Activated CD4-positive, alpha-beta T cell treated with anti-CD3 and anti-CD28 coated beads for 4 hours (primary cell): ENCODE measurements at places on chromosomes 11 and 22.
A peak's percentile ranks its signal among the peaks of the same experiment; 100 is the strongest.

DNA sequence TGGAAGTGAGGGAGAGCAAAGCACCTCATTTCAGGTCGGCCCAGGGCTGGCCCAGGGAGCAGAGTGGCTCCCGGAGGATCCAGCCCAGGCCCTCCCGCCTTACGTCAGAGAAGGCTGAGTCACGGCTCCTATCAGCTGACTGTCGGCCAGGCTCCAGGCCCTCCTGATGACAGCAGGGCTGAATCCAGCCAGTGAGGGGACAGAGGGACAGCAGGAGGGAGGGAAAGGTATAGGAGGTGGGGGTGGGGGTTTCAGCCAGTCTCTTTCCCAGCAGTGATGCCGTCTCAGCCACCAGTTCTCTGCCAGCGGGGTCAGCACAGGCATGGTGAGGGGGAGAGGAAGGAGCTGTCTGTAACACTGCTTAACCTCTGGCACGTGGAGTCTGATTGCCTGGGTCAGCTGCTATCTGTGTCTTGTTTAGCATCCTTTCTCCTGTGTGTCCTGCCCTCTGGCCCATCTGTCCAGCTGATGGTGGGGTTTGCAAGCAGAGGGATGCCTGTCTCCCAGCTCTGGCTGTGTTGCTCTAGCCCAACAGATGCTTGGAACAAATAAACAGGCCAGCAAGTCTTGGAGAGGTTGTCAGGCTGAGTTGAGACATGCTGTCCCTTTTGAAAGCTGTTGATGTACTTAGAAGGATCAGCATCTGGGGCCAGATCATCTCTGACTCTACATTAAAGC is 74.0 kb downstream of the ADAMTS15 start:
- no peak for DNase-seq

- DNase-seq = no peak
These were observed 9.6 kb upstream of the EIF3D start for GRCh38 chr22:36538529-36538928.

GRCh38 chr22:26068571-26068970 is 100.7 kb upstream of the SEZ6L start:
- DNase-seq = no peak

GRCh38 chr11:102452461-102453301 is at the start of gene TMEM123:
TMEM123 (minus strand) TSS chr11:102452765; CDS start chr11:102452623, 142 bp downstream.
- peak; percentile 87 for DNase-seq

- no peak for DNase-seq
These were observed 2.2 kb downstream of the CD6 start for GRCh38 chr11:60973699-60974098.

- DNase-seq = no peak
These were observed 124.3 kb downstream of the TRIM29 start for GRCh38 chr11:120013325-120014250.

DNA sequence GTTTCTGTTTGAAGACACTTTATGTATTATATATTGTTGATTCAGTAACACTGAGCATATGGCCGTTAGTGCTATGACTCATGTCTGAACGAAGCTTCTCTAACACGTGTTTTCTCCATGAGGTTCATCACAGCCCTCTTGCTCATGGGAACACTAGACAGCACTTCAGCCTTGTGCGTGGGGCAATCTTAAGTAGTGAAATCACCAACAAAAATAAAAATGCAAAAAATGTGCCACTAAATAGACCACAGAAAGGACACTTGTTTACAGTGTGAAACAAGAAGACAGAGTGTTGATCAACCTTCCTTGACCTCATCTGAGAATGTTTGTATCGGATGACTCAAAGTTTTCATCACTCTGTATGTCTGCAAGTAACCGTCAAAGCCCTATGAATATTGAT is 94.5 kb downstream of the FDX1 start:
- no peak for DNase-seq

DNA sequence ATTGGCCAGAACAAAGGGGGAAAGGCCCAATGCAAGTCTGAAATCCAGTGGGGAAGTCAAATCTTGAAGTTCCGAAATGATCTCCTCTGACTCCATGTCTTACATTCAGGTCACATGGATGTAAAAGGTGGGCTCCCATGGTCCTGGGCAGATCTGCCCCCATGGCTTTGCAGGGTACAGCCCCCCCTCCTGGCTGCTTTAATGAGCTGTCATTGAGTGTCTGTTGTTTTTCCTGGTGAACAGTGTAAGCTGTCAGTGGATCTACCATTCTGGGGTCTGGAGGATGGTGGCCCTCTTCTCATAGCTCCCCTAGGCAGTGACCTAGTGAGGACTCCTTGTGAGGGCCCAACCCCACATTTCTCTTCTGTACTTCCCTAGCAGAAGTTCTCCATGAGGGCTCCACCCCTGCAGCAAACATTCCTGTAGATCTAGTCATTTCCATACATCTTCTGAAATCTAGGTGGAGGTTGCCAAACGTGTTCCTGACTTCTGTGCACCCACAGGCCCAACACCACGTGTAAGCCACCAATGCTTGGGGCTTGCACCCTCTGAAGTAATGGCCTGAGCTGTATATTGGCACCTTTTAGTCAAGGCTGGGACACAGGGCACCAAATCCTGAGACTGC is 9.3 kb downstream of the CARD18 start:
- DNase-seq = no peak

GRCh38 chr11:117070016-117070415 is 28.2 kb downstream of the SIK3 start:
- DNase-seq = no peak

- no peak for DNase-seq
These were observed 118.4 kb downstream of the TEAD1 start for GRCh38 chr11:12792590-12792989.
